Left forelimb (tissue), 1 donor: ENCODE measurements at places on chromosomes 16 and 17.

DNA sequence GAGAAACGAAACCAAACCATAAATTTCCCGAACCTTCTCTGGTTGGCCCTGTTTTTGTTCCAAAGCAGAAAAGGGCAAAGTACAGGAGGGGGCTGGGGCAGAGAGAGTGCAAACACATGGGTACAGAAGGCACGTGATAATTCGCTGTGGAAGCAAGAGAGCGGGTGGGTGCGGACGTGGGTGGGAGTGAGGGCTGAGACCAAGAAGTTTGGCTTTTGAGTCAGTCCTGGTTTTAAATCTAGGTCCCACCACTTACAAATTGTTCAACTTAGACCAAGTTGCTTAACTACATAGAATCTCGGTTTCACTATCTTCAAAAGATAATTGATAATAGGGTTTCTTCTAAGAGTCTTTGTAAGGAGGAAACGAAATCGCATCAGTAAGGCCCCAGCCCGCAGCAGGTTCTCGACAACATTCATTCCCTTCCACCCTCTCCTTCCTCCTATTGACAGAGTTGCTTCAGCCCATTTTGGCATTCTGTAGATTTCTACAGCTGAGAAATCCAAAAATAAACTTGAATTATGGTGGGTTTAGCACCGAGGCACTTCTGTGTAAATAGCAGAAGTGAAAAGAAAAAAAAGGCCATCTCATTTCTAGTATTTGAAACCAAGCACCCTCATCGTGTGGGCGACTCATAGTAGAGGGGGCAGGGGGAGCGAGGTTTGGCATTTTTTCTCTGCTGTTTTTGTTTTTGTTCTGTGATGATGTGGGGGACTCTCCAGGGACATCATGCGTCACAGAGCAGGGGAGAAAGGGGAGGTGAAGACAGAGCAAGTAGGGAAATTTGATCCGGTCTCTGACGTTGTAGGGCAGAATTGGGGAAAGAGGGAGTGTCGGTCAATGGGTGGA lies 33.6 kb upstream of the CCR7 start:
- no peak for DNase-seq

- no peak for DNase-seq
Measured at GRCh38 chr16:53599548-53599947, 96.5 kb upstream of the AKTIP start.

DNA sequence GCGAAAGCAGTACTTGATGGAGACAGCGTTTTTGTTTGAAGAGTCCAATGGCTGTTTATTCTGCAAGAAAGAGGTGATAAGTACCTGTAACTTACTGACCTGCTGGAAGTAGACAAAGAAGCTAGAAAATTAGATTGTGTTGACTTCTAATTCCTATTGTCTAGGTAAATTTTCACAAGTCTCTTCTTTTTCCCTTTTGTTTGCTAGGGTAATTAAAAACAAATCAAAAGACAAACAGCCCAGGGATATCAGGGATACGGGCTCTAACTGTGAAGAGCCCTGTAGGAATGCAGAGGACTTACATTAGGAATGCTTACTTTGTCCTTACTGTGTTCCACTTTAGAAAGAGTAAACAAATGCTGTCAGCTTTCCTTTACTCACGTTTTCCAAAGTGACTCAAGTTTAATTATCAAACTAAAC lies 7.0 kb downstream of the PSME3IP1 start:
- no peak for DNase-seq

DNA sequence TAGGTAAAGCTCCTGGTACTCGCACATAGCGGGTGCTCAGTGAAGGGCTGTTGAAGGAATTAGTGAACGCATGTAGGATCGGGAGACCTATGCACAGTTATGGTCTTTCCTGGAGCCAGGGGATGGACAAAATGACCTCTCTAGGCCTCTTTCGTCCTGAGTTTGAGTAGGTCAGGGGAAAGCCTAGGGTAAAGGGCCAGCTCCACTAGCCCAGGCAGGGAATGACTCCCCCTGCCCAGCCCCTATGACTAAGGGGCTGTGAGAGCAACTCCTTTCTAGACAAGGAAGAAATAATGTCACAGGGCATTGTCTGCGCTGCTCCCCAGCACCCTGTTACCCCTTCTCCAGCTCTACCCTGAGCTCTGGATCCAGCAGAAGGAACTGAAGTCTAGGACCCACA lies 24.6 kb upstream of the FMNL1 start:
- DNase-seq: no peak

DNA sequence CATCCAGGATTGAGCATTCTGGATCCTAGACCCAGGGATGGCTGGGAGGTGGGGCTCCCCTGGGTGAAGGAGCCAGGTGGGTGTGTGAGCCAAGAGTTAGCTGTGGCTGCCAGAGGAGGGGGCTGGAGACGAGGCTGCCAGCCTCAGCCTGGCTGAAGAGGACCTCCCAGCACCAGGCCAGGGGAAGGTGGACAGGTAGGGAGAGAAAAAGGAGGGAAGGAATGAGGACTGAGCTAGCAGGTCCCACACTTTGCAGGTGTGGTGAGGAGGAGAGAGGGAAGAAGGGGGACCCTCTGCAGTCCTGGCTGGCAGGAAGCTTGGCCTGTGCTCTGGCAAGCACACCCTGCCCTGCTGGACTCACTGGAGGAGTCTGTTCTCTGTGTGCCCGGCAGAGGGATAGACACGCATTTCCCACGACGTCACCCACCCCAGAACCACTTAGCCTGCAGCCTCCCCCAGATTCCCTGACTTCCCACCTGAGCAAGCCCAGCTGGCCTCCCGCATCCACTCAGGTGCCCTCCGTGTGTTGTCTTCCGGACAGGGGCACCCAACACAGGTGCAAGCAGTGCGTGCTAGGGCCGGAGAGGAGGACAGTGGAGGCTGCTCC lies 42.0 kb downstream of the SOCS3 start:
- DNase-seq: no peak

GRCh38 chr17:77708049-77708448 lies 250.5 kb upstream of the TNRC6C start:
- no peak for DNase-seq
